Hematopoietic multipotent progenitor cell treated with erythropoietin and hydrocortisone succinate and interleukin-3 and kit ligand, for 15 days (in vitro differentiated cells): ENCODE measurements at places on chromosomes 13 and 19.

DNA sequence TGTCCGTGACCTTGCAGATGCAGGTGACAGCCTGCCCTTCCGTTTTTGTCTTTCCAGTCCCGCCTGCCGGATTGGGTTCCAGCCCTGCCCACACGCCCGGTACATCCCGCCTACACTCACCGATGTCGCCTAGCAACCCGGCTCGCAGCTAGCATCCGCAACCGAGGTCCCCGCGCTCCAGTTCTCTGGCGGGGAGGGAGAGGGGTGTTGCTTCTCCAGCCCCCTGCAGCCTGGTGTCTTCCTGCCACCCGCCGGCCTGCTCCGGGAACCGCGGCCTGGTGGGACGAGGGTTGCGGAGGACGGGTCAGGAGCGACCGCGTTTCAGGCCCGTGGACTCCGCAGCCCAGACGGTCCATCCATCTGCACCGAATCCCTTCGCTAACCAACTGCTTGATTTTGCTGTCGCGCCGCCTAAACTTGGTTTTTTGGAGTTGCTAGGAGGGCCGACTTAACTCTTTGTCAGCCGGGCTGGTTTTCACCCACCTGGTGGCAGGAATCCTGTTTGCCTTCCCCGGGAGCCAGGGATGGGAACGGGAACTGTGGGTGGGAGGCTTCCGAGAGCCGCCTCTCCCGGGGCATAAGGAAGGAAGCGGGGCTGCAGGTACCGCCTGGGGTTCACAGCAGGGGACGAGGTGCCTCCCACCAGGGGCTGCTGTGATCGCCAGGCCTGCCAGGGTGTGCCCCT, 15.4 kb upstream of the MATK start:
- no peak for DNase-seq

- DNase-seq: no peak
These were observed at the start of gene DCLK1 for GRCh38 chr13:36131222-36131930. DCLK1 (minus strand) TSS chr13:36131382.

- DNase-seq: peak; percentile 33
These were observed 297.3 kb downstream of the ZNF536 start for GRCh38 chr19:30669329-30670010.

DNA sequence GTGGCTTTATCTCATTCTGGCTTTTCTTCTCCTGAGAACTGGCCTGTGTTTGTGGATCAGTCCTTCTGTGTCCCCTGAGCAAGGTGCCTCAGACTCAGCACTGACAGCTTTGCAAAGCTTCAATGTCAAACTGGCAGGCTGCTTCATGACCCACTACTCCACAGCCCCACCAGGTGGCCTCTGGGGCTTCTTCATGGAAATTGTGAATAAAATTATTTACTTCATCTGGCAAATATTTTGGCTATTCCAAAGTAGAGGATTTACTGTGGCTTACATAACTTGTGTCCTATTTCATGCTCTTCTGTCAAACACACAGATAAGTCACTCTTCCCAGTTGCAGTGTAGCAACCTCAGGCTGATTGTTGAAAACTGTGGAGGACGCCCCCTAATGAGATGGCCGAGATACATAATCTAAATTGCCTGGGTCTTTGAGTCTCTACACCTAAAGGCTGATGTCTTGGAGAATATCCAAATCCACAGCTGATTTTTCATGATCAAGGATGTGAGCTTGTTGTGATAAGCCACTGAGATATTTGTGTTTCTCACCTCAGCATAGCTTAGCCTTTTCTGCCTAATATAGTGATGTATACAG, 721.9 kb upstream of the SLC10A2 start:
- no peak for DNase-seq

- DNase-seq: no peak
These were observed 18.9 kb upstream of the SLC35E1 start for GRCh38 chr19:16590876-16591802.

GRCh38 chr13:40530961-40531360, 135.5 kb downstream of the FOXO1 start:
- no peak for DNase-seq

DNA sequence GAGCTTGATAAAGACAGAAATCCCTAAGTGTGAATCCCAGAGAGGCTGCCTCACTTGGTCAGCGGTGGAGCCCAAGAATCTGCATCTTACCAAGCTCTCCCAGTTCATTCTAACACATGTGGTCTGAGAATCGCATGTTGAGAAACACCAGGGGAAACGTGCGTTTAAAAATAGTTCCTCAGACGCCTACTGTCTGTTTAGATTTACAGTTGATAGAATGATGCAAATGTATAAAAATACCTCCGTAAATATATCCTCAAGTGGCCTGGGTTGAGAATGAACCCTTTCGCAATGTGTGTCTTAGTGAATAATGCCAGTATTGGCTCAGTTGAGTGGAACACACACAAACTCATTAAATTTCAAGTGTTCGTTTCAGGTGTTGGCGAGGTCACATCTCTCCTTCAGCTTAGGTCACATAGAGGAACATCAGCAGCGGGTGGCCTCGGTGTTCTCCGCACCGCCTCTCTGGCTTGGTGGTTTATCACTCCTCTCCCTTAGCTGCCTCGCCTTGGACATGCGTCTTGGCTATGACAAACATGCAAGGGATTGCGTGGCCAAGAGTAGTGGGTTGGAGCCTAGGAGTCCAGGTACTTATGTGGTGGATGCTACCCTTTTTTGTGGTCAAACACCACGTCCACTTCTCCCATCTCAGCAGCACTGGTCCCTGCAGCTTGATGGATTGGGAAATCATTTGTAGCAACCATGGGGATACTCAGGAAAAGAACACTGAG, 117.6 kb upstream of the SPATA13 start:
- no peak for DNase-seq

DNA sequence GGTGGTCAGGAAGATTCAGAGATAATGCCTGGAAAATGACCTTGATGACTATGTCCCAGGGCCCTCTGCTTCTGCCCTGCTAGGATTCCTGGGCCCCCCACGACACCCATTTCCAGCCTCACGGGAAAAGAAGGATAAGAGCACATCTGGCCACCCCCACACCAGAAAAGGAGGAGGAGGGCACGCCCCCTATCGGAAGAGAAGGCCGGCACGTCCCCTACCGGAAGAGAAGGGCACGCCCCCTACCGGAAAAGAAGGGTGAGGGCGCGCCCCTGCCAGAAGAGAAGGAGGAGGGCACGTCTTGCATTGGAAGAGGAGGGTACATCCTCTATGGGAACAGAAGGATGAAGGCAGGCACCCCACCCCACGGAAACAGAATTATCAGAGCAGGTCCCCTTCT, 84.3 kb downstream of the IER2 start:
- peak; percentile 63 for DNase-seq

DNA sequence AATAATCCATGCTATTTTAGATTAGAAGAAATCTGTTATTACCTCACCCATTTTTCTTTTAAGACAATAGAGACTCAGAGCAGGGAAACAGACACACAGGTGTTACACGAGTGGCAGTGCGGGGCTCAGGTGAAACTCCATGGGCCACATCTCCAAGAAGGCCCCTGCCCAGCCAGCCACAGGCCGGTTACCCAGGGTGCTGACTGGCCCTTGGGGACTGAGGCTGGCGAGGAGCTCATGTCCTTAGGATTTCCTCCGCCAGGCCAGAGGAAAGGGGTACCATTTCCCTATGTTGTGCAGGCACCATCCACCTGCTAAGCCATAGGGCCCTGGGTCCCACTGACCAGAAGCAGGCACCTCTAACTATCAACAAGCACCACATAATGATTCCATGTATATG, 10.6 kb downstream of the C19orf47 start:
- DNase-seq: no peak

DNA sequence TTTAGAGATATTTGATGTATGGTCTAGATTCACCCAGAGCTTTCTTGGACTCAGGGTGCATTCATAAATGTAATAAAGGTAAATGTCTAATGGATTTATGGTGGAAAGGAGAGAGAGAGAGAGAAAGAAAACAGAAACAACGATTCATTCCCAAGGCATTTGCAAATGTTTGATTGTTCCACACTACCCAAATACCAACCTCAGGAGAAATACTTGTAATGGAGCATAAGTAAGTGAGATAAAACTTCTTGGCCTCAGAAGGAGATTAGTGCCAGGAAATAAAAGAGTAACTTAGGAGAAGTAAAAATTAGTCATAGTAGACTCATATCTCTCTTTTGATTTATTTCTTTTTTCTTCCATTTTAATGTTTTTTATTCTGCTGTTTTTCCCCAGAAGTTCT, 40.6 kb upstream of the DGKH start:
- DNase-seq: no peak

- DNase-seq: no peak
These were observed 450.7 kb downstream of the FGF14 start for GRCh38 chr13:101951114-101951513.

DNA sequence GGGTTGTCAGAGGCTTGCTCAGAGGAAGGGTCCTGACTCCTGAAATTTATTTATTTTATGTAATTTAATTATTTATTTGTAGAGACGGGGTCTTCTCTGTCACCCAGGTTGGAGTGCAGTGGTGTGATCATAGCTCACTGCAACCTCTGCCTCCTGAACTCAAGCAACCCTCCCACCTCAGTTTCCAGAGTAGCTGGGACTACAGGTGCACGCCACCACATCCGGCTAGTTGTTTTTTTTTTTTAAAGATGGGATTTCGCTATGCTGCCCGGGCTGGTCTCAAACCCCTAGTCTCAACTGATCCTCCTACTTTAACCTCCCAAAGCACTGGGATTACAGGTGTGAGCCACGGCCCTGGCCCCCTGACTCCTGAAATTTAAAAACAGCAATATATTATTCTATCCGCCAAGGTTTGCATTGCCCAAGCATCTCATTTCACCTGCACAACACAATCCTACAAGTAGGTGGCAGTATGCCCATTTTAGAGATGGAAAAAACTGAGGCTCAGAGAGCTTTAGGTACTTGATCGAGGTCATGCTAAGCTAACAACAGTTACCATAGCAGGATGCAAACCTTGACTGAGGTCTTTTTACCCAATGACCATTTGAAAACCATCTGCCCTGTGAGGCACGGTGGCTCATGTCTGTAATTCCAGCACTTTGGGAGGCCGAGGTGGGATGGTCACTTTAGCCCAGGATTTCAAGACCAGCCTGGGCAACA, 18.1 kb downstream of the ARHGEF18 start:
- DNase-seq: peak; percentile 57

DNA sequence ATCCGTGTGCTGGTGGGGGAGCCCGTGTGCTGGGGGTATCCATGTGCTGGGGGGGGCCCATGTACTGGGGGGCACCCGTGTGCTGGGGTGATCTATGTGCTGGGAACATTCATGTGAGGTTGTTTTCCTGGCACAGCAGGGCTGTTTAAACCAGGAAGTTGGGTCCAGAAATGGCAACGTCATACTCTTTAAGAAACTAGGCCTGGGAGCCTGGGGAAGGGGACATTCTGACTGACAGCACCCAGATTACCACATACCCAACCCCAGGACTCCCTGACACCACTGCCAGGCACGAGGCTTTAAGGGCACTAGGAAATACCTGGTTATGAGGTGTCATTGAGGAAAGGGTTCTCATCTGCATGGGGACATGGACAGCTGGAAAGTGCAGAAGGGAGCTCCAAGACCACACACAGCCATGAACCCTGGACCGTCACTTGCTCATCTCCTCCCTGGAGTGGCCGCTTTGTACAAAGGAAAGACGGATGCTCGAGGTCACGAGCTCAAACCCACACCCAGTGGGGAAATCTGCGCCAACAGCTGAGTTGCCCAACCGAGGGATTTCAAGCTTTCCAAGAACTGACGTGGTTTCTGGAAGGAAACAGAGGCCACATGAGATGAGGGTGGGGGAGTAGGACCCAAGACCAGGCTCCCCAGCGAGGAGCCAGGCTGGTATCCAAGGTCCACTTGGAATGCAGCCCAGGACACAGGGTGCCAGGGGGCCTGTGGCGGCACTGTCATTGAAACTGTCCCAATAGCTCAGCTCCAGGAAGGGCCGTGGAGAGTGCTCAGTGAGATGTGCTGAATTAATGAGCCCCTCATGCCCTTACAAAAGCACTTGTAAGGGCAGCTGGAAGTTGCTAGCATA, 40.9 kb downstream of the RAB20 start:
- DNase-seq: no peak
